HuH-7 (cell line): ENCODE measurements at places on chromosomes 11 and 22.

GRCh38 chr22:45007391-45008185, 2.2 kb downstream of the PHF21B start:
- peak; percentile 70 for DNase-seq

GRCh38 chr11:8217136-8217535, 46.5 kb downstream of the LMO1 start:
- no peak for DNase-seq

DNA sequence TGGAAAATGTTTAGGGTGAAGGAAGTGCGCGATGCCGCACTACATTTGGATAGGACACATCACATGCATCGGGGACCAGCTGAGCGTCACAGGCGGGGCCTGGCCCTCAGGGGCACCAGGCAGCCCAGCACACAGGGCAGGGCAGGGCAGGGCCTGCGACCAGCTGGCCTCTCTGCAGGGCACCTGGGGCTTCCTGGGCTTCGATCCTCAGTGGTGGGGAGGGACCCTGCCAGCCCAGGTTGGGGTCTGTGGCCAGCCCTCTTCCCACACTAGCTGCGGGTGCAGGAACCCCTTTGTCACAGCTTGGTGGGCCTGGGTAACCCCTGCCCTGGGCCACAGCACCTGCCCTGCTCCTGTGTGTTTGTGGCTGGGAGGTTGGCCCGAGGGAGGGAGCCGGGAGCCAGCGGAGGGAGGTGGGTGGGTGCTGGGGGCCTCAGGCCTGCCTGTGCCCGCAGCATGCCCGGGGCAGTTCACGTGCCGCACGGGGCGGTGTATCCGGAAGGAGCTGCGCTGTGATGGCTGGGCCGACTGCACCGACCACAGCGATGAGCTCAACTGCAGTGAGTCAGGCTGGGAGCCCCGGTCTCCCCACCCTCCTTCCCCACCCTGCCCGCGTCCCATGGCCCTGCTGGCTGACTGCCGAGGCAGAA, 37.9 kb downstream of the ST14 start:
- DNase-seq, result no peak

DNA sequence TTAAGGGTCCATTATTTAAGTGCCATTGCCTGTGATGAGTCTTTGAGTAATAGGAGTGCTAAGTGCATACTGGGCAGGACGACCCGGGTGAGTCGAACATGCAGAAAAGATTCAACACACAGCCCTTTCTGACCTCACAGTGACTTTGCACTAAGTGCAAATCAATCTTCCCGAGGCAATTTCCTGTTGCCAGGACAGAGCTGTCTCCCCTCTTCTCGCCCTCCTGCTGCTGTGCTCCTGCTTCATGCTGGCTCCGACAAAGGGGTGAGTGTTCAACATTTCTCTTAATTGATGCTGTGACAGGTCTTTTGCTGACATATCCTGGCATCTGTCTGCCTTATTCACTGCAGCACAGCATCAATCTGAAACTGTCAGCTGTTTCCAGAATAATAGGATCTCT, 42.0 kb downstream of the MCHR1 start:
- no peak for DNase-seq

- DNase-seq, result no peak
Observed at GRCh38 chr11:32213223-32213622, 122.3 kb downstream of the RCN1 start.

DNA sequence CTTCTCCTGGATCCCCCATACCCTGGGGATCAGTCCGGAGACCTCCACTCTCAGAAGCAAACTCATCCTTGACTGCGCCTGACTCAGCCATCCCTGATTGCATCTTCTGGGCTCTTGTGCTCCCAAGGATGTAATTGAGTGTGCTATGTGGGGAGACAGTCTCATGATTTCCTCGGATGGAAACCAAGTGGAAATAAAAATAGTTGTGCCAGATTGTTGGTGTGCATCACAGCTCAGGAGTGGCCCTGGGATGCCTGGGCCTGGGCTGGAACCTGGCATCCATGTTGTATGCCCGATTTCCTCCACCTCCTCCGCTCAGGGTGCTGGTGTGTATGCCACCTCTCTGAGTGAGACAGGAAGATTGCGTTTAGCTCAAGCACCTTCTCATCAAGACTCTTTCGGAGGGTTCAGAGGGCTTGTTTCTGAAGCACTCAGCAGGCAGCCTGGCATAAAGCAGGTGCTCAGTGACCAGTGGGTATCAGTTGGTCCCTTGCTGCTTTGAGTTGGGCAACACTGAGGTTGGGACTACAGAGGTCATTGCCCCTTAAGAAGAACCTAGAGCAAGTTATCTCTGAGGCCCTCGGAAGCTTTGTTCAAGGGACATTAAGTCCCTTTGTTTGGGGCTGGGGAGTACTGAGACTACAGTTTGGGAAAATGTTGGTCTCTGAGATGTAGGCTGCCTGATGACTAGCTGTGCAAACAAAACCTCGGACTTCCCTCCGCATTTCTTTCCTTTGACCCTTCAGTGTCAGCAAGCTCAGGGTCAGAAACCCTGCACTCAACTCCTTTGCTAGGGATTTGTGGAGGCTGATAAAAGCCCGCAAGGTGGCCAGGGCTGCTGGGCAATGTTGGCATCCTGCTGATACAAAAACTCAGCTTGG, 24.8 kb upstream of the MICAL2 start:
- DNase-seq, result no peak

GRCh38 chr22:24006914-24007214, 1.6 kb upstream of the GSTT4 start:
- no peak for DNase-seq
